Stimulated activated CD4-positive, alpha-beta T cell treated with anti-CD3 and anti-CD28 coated beads, Interleukin-4, amount 100 ng/mL, for 48 hours (primary cell): ENCODE measurements at places on chromosomes 6 and 20.
A peak's percentile ranks its signal among the peaks of the same experiment; 100 is the strongest.

- no peak for DNase-seq
Observed at GRCh38 chr6:31621320-31621939, 915 bp downstream of the PRRC2A start.

DNA sequence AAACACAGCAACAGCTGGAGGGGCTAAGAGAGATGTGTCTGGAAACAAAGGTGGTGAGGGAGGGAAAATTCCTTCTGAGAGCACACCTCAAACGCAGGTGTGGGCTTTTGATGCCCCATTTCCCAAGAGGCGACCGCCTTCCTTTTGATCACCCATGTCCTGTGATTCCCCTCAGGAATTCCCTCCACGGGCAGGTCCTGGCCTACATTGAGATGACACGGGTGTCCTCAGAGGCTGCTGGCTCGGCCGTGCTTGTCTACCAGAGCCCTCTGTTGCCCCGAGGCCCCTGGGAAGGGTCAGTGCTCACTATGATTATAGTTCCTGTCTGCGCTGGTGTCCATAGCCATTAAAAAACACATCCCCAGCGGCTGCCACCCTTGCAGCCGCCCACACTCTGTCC, 242.6 kb downstream of the TFAP2C start:
- no peak for DNase-seq

GRCh38 chr6:161261325-161261724, 12.5 kb downstream of the AGPAT4 start:
- DNase-seq: no peak

DNA sequence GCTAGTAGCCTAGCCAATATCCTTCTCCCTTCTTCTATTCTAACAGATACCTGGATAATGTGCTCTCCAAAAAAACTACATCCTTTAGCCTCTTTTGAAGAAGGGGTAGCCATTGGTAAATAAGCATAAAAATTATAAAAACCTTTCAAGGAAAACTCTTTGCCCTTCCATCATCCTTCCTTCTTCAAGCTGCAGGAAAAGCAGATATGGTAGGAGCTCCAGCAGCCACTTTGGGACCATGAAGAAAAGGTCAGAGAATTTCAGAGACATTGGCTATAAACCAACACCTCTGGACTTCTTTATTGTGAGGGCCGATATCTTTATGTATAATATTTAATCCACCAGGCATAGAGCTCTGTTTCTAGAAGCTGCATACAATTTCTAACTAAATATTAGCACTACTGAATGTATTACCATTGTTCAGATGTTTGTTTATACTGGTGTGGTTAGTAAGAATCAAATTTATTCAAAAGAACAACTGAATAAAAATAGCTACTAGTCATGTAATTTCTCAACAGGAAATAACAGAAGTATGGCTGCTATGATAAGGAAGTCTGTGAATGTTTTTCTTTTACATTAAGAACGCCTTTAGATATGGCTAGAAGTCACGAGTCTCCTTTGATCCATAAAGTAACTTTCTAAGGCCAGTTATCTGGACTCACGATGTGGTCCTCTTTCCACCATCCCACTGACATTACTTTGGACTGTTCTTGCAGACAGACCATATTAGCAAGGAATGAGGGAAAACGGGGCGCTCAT, 32.2 kb downstream of the MYLK4 start:
- no peak for DNase-seq

GRCh38 chr20:50376888-50377459, 133.2 kb upstream of the PTPN1 start:
- DNase-seq: no peak

DNA sequence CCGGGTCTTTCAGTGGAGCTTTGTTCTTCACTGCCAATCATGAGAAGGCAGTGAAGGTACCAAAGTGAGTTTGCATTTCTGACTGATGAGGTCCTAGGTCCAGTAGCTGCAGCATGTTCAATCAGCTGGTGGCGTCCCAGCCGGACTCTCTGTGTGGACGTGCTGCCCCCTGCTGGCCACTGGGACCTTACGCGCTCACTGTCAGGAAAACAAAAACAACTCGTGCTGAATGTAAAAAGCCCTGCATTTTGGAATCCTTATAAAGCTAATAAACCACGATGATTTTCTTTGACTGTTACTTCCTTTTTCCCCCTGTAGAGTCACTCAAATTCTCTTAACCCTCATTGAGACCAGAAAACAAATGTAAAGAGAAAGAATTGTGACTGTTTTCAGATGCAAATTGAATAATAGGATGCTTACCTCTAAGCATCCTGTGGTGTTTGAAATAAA, 4.9 kb upstream of the CD24 start:
- DNase-seq: peak; percentile 74

DNA sequence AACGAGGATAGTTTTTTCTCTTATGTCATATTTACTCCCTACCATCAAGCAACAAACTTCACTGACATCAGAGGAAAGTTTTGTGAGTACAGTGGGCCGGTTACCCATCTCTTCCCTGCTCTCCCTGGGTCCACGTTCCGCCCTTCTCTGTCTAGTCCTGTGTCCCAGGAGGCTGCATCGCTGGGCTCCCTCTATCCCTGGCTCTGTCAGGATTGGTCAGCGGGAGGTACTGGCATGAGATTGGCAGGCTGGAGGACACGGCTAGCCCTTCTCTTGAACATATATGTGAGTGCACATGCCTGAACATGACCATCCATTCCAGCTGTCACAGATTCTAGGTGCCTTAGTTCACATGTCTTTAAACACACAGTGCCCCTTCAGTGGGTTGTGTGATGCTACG, 30.3 kb upstream of the TMEM181 start:
- DNase-seq: no peak

GRCh38 chr20:7971536-7972280, 31.4 kb upstream of the HAO1 start:
- DNase-seq: no peak

DNA sequence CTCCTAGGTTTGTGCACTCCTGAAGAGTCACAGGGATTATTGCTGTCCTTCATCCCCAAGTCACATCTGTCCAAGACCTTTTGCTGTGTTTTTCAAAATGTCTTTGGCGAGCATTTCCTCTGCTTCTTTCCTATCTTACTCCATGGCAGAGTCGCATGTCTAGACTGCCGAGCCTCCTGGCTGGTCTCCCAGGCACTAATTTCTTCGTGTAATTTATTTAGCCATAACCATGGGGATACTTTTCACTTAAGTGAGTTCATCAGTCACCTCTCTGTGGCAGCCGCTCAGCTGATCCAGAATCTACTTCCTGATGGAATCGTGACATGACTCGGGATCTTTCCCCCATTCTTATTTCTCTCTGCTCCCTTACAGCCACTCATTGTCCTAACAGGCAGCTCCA, 25.8 kb downstream of the ADGRF5 start:
- DNase-seq: no peak

DNA sequence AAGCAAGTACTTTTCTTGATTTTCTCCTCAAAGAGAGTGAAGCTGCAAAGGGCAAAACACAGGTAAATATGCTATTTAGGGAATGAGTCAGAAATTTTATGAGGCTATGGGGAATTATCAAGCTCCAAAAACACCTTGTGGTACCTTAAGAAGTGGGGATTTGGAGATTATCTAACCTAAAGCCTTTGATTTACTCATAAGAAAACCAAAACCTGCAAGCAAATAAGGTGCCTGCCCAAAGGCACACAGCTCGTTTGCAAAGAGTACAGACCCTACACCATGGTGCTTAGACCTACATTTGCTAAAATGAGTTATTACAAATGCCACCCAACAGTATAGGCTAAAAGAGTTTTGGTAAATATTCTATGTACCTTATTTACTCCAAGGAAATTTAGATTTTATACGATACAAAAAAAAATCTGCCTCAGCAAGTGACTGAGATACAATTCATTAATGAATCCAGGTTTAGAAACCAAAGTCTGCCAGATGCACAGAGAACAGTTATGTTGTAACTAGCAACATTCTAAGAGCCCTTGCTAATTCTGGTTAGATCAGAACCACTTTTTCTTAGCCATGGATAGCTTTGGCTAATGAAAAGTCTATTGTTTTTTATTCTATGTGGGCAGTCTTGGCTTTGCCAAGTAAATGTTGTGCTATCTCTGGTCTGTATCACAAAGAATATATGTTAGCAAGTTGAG, 101.5 kb downstream of the KHDC1L start:
- DNase-seq: no peak

- DNase-seq: peak; percentile 15
Observed at GRCh38 chr20:35306931-35307517, 14.8 kb upstream of the FAM83C start.

DNA sequence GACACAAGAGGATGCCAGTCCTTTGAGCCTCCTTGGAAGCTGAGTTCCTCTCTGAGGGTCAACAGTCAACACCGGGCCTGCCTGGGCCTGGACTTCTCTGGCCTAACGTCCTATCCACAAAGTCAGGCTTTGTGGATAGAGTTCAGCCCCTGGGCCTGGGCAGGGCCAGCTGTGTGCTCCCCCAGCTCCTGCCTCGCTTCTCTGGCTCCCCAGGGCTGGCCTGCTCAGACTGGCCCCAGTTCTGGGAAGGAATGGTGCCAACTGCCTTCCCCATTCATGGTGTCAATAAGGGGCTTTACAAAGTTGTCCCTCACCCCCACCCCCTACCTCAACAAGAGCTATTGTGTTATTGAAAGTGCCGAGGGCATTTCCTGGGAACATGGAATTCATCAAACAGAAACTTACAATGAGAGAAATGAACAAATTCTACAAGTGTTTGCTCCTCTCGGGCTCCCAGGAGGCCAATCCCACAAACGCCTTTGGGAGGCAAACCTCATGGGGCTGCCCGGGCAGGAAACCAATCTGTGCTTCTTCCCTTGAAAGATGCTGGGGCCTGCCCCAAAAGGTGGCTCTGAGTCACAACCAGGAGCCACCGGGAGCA, 26.5 kb upstream of the PPP1R14C start:
- DNase-seq: no peak

GRCh38 chr6:136317021-136317694, 27.5 kb upstream of the BCLAF1 start:
- peak; percentile 12 for DNase-seq

GRCh38 chr6:143299253-143300166, 151.0 kb downstream of the ADAT2 start:
- DNase-seq: no peak

GRCh38 chr20:47749339-47749738, 35.9 kb downstream of the SULF2 start:
- DNase-seq: no peak

- DNase-seq: no peak
Observed at GRCh38 chr20:50633361-50633760, 58.0 kb downstream of the RIPOR3 start.

GRCh38 chr6:446418-447366, 55.1 kb downstream of the IRF4 start:
- peak; percentile 83 for DNase-seq

DNA sequence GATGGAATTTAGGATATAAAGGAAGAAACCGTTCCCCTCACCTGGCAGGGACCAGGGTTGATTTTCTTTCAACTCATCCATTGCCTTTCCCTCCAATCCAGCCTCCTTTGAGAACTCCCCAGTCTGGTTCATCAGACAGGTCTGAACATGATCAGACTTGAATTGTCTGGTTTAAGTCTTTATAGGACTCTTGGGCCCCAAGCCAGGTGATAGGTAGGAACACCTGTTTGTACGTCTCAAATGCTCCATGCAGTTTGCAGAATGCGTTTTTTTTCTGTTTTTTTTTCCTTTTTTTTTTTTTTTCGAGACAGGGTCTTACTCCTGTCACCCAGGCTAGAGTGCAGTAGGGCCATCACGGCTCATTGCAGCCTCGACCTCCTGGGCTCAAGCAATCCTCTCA, 4.1 kb upstream of the CEP250 start:
- DNase-seq: no peak

GRCh38 chr20:1776681-1777475, 118.3 kb upstream of the SIRPA start:
- DNase-seq: peak; percentile 83

DNA sequence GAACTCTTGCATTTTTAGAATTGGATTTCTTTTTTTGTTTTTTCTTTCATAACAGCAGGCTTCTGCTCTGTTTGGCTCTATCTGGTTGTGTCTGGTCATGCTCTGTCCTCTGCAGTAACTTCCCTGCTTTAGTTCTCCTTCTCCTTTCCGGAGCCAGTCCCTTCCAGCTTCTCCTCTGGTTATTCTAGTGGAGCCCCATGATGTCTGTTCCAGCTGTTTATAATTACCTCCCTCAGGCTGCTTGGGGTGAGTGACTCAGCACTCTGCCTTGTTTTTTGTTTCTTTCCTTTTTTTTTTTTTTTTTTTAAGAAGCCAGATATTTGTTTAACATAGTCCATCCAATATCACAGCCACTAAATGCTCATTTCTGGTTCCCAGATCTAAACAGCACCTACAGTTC, 409.6 kb downstream of the MAFB start:
- DNase-seq: no peak

- no peak for DNase-seq
Observed at GRCh38 chr6:55239099-55239498, 64.8 kb downstream of the HCRTR2 start.

DNA sequence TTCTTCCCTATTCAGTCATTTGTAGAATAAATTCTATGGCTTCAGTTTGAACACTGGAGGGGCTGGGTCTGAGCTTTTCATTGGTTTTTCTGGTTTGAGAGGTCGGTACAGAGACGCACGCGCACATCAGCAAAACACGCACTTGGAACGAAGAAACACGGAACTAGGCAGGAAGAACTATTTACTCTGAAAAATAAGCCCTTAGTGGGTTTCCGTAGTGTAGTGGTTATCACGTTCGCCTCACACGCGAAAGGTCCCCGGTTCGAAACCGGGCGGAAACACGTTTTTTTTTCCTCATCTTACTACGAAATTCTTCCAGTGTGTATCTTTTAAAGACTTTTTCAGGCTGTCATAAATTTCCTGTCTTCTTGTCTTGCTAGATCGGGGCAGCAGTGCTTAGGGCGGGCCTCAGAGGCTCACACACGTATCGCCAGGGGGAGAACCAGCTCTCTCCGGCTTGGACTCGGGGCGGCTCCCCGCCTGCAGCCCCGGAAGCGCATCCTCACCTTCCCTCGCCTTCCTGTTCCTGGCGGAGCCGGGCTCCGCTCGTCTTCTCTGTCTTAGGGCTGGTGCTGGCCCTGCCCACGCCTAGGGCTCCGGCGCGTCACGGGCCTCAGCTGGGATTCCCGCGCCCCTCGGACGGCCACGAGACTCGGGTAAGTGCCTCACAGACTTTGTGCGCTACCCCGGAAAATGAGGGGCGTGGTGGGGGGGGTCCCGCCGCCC, at the start of gene HMGN4:
HMGN4 (plus strand) TSS at position 521 of the 726 bp plus-strand sequence. CDS start 6,841 bp downstream, outside the sequence.
- DNase-seq: peak; percentile 64

DNA sequence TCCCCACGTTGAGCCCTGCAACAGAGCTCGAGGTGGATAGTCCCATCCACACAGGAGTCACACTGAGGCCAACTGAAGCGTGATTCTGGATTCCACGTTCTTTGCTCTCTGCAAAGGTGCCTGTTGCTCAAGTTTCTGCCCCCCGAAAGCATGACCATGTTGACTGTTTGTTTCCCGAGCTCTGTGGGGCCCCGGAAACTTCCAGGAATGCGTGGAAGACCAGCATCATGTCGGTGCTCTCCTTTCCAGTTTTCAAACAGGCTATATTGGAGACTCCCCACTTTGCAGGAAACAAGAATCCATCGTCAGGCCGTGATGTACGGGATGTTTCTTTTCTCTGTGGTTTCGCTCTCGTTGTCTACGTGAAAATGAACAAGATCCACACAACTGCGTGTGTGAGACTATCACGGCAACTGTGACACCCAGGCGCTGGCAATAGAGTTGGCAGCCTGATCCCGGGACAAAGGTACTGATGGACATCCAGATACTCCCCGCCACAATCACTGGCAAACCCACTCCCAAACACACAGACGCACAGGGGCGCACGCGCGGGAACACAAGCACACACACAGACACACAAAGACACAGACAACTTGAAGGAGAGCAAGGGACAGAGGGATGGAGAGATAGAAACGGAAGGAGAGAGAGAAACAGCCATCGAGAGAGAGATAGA, 444.6 kb upstream of the DEFB115 start:
- no peak for DNase-seq

- no peak for DNase-seq
Observed at GRCh38 chr6:106883808-106884262, 90.7 kb downstream of the CD24 start.
